HepG2 (cell line): ENCODE measurements at places on chromosomes 12 and 14. TPM values are rescaled to one million over a fixed set of nuclear protein-coding genes. Genes with fewer than 3 reads are reported as not detected.

DNA sequence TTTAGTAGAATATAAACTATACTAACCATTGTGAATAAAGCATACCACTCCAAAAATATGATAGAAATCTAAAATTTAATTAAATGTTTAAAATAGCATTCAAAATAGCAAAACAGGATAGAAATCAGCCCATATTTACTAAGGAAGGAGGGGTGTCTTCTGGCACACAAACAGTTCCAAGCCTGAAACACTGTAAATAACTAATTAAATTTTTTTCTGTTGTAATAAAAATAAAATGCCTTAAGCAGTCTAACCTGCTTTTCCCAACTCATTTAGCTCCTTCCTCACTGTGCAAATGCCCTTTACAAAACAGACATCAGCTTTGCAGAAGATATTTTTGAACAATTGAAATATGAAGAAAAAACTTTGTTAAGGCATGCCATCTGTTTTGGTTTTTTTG lies 707.1 kb upstream of the USP15 start:
- no peaks in the 10 kb centered on the region for H3K4me1 ChIP-seq
- no peak for DNase-seq
- H3K27ac ChIP-seq, result no peak overlapping the region
- H3K4me3 ChIP-seq, result no peak overlapping the region
- H3K27me3 ChIP-seq, result no peaks in the 10 kb centered on the region

GRCh38 chr12:124812356-124812755 lies 51.3 kb downstream of the SCARB1 start:
- H3K4me3 ChIP-seq, result no peak overlapping the region
- no peaks in the 10 kb centered on the region for H3K27me3 ChIP-seq
- DNase-seq, result no peak
- H3K4me1 ChIP-seq, result no peaks in the 10 kb centered on the region
- H3K36me3 ChIP-seq, result peaks cover 46% of the 10 kb centered on the region

GRCh38 chr12:30914986-30915591 lies 11.5 kb upstream of the TSPAN11 start:
- DNase-seq, result no peak
- peaks cover under 1% of the 10 kb centered on the region; the same call in 1 of the 2 replicates for H3K4me1 ChIP-seq
- H3K27ac ChIP-seq, result no peak overlapping the region
- H3K4me3 ChIP-seq, result no peak overlapping the region
- H3K36me3 ChIP-seq, result no peaks in the 10 kb centered on the region

DNA sequence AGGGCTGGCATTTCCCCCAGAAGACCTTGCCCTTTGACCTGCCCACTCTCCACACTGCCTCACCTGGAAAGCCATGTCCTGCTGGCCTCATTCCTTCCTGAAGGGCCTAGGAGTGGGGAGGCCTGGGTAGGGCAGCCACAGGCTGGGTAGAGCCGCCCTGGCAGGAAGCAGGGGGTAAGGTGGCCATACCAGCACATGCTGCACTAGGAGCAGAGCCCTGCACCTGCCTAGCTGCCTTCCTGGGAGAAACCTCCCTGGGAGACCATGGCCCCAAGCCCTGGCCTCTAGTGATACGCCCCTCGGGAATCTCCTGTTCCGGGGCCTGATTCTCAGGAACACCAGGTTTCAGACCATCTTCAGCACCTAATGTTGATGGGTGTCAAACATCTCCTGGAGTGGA lies 65.8 kb downstream of the TSPAN11 start:
- H3K27me3 ChIP-seq, result peaks cover 15% of the 10 kb centered on the region; the same call in 2 of the 3 replicates
- DNase-seq, result no peak
- H3K27ac ChIP-seq, result no peak overlapping the region
- H3K4me3 ChIP-seq, result no peak overlapping the region
- H3K36me3 ChIP-seq, result no peaks in the 10 kb centered on the region

Gene TMEM63C
- total RNA-seq, result 0.08 and 0.27 TPM in 2 replicates

DNA sequence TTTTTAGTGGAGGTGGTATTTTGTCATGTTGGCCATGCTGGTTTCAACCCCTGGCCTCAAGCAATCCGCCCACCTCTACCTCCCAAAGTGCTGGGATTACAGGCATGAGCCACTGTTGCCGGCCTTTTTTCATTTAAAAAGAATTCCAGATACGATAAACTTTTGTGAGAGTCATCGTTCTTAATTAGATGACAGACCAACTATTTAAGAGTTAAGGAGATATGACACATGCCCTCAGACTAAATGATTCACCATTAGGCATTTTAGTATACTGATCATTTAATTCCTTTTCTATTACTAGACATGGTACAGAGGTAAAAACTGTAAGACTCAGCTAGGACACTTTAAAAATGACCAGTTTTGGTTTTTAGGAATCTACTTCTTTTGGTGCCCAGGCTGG lies 2.4 kb downstream of the ANKRD13A start:
- no peak overlapping the region for H3K27ac ChIP-seq
- no peaks in the 10 kb centered on the region for H3K36me3 ChIP-seq
- no peak for DNase-seq
- H3K4me3 ChIP-seq, result no peak overlapping the region

DNA sequence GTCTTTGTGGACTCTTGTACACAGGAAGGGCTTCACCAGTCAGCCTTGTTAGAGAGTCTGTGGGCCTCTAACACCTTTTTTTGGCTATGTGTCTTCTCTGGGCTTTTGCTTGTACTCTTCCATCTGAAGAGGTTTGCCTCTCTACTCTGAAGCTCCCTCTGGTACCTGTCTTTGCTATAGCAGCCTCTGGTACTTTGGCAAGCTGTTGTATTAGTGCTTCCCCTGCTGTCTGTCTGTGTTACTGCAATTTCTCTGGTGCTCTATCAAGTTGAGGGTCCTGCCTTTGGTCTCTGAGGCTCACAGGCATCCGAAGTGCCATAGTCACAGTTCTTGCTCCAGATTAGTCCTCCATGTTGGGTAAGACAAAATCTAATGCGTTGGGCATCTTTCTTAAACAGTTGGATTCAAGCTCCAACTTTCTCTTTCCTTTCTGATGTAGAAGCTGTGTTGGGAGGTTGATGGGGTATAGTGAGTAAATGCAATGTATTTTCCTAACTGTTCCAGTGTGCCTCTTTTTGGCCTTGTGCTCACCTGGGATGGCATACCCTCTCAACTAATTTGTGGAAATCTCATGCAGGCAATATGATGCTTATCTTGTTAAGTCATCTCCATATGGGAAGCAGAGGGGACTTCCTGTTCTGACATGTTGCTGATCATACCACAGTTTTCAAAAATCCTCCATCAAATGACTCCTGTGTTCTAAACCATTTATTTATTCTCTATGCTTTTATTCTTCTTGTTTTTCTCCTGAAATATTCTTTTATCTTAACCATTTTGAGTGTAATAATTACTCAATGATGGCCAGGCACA lies 88.8 kb downstream of the ATF7IP start:
- H3K4me3 ChIP-seq, result no peak overlapping the region
- H3K27me3 ChIP-seq, result no peaks in the 10 kb centered on the region
- no peak overlapping the region for H3K27ac ChIP-seq
- no peaks in the 10 kb centered on the region for H3K4me1 ChIP-seq
- peak; percentile 65 for DNase-seq

GRCh38 chr12:46452061-46452615 lies 79.6 kb upstream of the SLC38A2 start:
- H3K27me3 ChIP-seq, result no peaks in the 10 kb centered on the region
- no peak overlapping the region for H3K27ac ChIP-seq
- peak; percentile 28 for DNase-seq
- no peaks in the 10 kb centered on the region for H3K36me3 ChIP-seq
- H3K4me1 ChIP-seq, result peaks cover 67% of the 10 kb centered on the region

Gene PRH2
- 0.24 TPM in 1 of 2 replicates, not detected in the other for total RNA-seq

- no peak overlapping the region for H3K4me3 ChIP-seq
- H3K27ac ChIP-seq, result no peak overlapping the region
- H3K4me1 ChIP-seq, result no peaks in the 10 kb centered on the region
- no peaks in the 10 kb centered on the region for H3K27me3 ChIP-seq
- no peak for DNase-seq
These were observed 74.7 kb downstream of the NUAK1 start for GRCh38 chr12:106063826-106064720.

DNA sequence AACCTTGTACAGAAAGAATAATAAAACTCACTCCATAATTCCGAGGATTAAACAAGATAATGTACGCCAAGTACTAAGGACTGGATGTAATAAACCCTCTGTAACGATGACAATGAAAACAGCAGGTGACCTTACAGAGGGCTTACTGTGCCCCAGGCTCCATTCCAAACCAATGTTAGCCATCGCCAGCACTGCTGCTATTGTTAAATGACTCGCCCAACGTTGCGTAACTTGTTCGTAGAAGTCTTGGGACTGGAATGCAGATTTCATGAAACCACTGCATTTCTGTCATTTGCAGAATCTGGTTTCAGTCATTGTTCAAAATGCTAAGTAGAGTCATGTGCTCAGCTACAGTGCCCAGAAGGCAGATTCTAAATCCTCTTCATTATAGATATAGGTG lies 728 bp upstream of the STON2 start:
- H3K4me3 ChIP-seq, result no peak overlapping the region
- H3K36me3 ChIP-seq, result peaks cover 8% of the 10 kb centered on the region; the same call in 1 of the 3 replicates
- H3K27me3 ChIP-seq, result no peaks in the 10 kb centered on the region
- H3K4me1 ChIP-seq, result 0 out of 2 replicates have a peak, but pooled peaks cover 2% of the 10 kb centered on the region
- no peak overlapping the region for H3K27ac ChIP-seq

- no peaks in the 10 kb centered on the region for H3K27me3 ChIP-seq
- no peak overlapping the region for H3K4me3 ChIP-seq
- H3K36me3 ChIP-seq, result no peaks in the 10 kb centered on the region
- H3K4me1 ChIP-seq, result peaks cover 69% of the 10 kb centered on the region
These were observed 69.5 kb upstream of the FOXN3 start for GRCh38 chr14:89486505-89486904.

Gene SERPINA1
- total RNA-seq, result 2,013 and 3,266 TPM in 2 replicates

- no peak overlapping the region for H3K27ac ChIP-seq
- H3K4me1 ChIP-seq, result no peaks in the 10 kb centered on the region
- no peaks in the 10 kb centered on the region for H3K36me3 ChIP-seq
- no peak overlapping the region for H3K4me3 ChIP-seq
- no peak for DNase-seq
These were observed 272.5 kb downstream of the ALG10 start for GRCh38 chr12:34294671-34295365.

Gene POTEM
- total RNA-seq, result not detected in 2 replicates

Gene SMCO3
- 0.11 and 0.42 TPM in 2 replicates for total RNA-seq

Gene LHX5
- total RNA-seq, result not detected in 2 replicates

- DNase-seq, result peak; percentile 16
- no peaks in the 10 kb centered on the region for H3K4me1 ChIP-seq
- no peak overlapping the region for H3K27ac ChIP-seq
- peaks cover 1% of the 10 kb centered on the region; the same call in 1 of the 2 replicates for H3K27me3 ChIP-seq
- H3K4me3 ChIP-seq, result no peak overlapping the region
These were observed 527.3 kb upstream of the CCDC196 start for GRCh38 chr14:65958664-65959562.

DNA sequence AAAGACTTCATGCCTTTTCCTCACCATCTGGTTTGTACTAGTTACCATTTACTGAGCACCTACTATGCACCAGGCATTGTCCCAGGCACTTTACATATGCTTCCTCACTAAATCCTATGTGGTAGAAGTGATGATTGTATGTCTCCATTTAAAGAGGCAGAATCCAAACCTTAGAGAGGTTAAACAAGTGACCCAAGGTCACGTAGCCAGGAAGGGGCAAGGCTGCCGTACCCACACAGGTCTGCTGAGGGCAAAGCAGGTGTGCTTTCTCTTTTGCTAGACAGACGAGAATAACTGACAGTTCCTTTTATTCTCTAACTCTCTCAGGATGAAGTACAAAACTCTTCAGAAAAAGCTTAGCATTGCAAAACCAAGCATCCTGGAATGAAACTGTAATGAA lies 235.2 kb upstream of the SRRM4 start:
- no peak overlapping the region for H3K27ac ChIP-seq
- 0 out of 3 replicates have a peak, but pooled peaks cover 3% of the 10 kb centered on the region for H3K27me3 ChIP-seq
- no peaks in the 10 kb centered on the region for H3K36me3 ChIP-seq

- no peaks in the 10 kb centered on the region for H3K4me1 ChIP-seq
- H3K27me3 ChIP-seq, result no peaks in the 10 kb centered on the region
- H3K4me3 ChIP-seq, result no peak overlapping the region
- no peaks in the 10 kb centered on the region for H3K36me3 ChIP-seq
These were observed 428.1 kb downstream of the NRXN3 start for GRCh38 chr14:78598046-78598920.

GRCh38 chr12:50926415-50926814 lies 25.9 kb upstream of the HIGD1C start:
- H3K27me3 ChIP-seq, result peaks cover 3% of the 10 kb centered on the region; the same call in 1 of the 3 replicates
- DNase-seq, result no peak
- peaks cover 4% of the 10 kb centered on the region; the same call in 2 of the 3 replicates for H3K36me3 ChIP-seq

GRCh38 chr12:1605129-1606020 lies 11.0 kb upstream of the FBXL14 start:
- DNase-seq, result peak; percentile 70
- H3K27ac ChIP-seq, result peak overlapping the region; percentile 38
- no peaks in the 10 kb centered on the region for H3K36me3 ChIP-seq
- peak overlapping the region; percentile 49 for H3K4me3 ChIP-seq
- H3K27me3 ChIP-seq, result no peaks in the 10 kb centered on the region
- peaks cover 78% of the 10 kb centered on the region for H3K4me1 ChIP-seq

GRCh38 chr14:93788543-93789227 lies 400 bp upstream of the PRIMA1 start:
- no peak for DNase-seq
- H3K27me3 ChIP-seq, result no peaks in the 10 kb centered on the region; the same call in 1 of the 2 replicates
- no peak overlapping the region for H3K27ac ChIP-seq
- no peaks in the 10 kb centered on the region for H3K36me3 ChIP-seq
- peaks cover 50% of the 10 kb centered on the region for H3K4me1 ChIP-seq
- H3K4me3 ChIP-seq, result peak overlapping the region; percentile 56

DNA sequence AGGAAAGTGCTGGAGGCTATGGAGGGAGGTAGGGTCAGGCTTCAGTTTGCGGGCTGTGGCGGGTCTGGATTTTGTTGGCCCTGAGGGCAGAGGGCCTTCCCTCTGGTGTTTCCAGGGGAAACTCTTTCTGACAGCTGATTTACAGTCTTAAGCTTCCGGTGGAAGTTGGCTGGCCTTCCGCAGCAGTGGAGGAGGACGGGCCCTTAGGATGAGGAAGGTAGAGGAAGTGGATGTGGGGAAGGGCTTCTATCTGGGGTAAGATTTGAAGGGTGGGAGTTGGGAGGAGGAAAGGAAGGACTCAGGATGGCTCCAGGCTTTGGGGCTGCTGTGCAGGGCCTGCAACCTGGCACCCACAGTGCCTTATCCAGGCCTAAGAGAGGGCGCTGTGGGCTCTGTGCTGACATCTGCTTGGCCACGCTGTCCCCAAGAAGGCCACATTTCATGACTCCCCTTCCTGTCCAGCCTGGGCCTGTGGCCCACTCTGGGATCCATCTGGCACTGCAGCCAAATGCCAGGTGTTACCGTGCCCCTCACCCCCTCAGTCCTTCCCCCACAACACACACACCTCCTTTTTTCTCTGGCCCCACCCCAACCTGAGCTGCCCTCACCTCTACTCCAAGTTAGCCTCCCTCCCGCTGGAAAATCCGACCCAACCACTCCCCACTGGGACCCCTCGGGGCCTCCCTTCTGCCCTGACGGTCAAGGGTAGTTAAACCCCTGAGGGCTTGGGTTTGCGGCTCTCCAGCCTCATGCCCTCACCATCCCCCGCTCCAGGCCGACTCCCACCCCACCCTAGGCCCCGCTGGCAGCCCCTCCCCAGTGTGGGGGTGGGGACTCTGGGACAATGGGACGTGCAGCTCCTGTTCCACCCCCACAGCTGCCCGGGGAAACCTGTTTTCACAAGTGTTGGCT lies 7.7 kb upstream of the PPP1R13B start:
- peak overlapping the region; percentile 60 for H3K27ac ChIP-seq
- DNase-seq, result peak; percentile 55
- H3K4me1 ChIP-seq, result peaks cover 57% of the 10 kb centered on the region
- peak overlapping the region; percentile 53 for H3K4me3 ChIP-seq
- H3K36me3 ChIP-seq, result no peaks in the 10 kb centered on the region
- no peaks in the 10 kb centered on the region for H3K27me3 ChIP-seq
